ENCODE measurements at places on chromosomes 4 and X.

- DNase-seq = no peak
These were observed 28.6 kb downstream of the MAGEB1 start for GRCh38 chrX:30275498-30275897.

DNA sequence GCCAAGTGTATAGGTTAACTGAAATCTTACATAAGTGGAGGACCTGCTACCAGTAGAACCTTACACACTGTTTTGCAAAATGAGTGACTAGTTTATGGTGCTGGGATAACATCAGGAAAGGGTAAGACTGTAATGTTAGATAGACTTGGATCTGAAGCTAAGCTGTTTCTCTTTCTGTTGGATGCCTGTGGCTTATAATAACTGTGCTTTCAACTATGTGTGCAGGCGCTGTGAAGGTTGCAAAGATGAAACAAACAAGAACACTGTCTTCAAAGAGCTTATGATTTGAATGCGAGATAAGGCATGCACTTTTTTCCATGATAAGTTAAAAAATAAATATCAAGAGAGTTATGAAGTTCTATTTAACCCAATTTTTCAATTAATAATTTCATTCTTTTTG is 34.5 kb upstream of the LCORL start:
- no peak for DNase-seq

- DNase-seq = no peak
These were observed 979 bp downstream of the RP2 start for GRCh38 chrX:46837558-46838485.

DNA sequence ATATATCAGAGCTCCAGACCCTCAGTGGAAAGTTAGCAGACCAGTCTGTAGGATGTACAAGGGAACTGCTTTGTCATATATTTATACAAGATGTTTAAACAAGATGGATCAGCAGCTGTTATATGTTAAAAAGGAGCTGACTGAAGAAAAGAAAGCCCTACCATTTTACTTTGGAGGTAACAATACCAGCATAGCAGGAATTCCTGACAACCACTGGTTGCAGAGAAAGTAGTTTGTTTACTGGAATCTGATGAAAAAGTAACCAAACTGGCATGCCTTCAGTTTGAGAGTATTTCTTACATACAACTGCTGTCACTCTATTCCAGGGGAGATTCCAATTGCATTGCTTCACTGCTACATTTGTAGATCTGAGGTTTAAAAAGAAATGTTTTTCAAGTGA is 49.5 kb upstream of the GABRQ start:
- no peak for DNase-seq

- no peak for DNase-seq
These were observed 775 bp upstream of the YIPF6 start for GRCh38 chrX:68498044-68498507.

GRCh38 chr4:140769209-140769608 is 13.0 kb upstream of the TBC1D9 start:
- no peak for DNase-seq

DNA sequence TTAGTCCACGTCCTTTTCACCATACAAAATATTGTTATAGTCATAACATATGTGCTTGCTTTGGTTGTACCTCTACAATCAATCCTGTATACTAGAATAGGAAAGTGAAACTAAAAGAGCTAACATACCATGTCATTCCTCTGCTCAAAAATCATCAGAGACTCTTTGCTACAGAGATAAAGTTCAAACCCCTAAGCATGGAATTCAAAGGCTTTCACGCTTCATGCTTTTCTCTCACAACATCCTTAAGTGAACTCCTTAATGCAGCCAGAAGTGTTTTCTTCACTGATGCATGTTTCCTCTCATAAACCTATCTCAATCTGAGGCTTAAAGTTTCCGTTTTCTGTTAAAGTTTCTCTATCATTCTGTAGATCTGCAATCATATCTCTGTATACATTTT is 744.6 kb upstream of the IGFBP7 start:
- DNase-seq = no peak

DNA sequence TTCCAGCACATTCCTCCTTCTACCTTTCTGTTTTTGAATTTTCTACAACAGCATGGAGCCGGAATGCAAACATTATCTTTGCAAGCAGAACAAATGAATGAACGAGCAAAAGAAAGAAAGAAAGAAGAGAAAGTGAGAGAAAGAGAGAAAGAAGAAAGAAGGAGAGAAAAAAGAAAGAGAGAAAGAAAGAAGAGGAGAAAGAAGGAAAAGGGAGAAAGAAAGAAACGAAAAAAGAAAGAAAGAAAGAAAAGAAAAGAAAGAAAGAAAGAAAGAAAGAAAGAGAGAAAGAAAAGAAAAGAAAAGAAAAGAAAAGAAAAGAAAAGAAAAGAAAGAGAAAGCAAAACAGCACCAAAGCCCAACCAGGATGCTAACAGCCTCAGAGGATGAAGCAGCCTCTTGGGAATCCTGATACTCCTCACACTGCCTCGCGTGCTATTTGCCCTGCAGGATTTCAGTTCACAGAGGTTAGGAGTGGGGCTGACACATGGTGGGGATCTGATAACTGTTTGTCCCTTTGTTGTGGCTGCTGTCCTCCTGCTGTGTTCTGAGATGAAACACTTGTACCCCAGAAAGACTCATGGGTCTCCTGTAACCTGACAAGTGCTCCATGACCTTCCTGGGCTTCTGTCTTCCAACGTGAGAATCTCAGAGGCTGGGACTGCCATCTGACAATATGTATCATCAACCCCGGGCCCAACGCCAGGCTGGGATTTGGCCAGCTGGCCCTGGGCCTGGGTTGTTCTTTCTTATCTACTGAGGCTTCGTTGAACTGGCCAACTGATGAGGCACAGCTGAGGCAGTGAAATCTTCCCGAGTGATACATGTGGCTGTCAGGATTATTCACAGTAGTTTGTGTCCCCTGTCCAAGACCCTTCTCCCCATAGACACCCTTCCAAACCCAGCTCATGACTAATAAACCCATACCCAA is 61.0 kb downstream of the SEPSECS start:
- no peak for DNase-seq
